ENCODE measurements at places on chromosomes 3 and 15. TPM values are rescaled to one million over a fixed set of nuclear protein-coding genes. Genes with fewer than 3 reads are reported as not detected.
A peak's percentile ranks its signal among the peaks of the same experiment; 100 is the strongest.

DNA sequence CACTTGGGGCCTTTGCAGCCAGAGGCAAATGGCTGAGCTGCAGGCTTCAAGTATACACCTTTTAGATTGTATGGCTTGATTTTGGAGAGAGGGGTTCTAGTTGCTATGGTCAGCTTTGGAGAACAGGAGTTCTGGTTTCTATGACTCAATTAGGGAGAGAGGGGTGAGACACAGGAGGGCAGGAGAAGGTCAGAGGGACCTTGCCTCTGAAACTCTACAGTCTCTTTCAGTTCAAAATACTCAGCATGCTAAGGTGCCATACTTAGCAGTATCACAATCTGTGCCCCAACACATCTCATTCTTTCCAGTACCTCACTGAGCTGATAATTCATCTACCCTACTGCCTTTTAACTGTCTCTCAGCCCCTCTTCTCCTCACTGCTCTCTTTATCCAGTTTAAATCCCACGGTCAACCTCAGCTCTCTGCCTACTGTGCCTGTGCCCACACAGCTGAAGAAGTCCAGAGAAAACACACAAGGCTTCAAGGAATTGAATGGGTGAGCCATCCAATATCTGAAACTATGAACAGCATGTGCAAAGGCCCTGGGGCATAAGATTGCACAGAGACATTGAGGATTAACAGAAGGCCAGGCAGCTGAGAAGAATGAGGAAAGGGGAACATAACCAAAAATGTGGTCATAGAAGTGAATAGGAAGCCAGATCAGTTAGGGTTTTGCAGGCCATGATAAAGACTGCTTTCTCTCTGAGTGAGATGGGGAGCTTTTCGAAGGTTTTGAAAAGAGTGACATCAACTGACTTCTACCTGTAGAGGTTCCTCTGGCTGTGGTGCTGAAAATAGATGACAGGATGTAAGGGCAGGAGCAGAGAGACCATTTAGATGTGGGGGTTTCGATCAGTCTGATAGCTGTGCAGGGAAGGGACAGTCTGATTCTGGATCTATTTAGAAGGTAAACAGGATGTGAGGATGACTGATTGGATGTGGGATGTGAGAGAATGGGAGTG is 54.5 kb upstream of the C3orf80 start:
- DNase-seq: no peak

DNA sequence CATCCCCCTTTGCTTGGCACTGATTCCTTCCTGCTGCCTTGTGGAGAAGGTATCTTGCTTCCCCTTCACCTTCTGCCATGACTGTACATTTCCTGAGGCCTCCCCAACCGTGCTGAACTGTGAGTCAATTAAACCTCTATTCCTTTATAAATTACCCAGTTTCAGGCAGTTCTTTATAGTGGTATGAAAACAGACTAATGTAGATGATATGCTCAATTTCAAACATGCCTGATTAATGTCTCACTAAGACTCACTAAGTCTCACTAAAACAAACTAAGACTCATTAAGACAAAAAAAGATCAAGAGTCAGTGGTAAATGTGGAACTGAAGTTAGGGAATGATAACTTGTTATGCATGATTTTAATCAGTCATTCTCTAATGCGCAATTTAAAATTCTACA is 606.6 kb downstream of the RBMS3 start:
- no peak for DNase-seq

DNA sequence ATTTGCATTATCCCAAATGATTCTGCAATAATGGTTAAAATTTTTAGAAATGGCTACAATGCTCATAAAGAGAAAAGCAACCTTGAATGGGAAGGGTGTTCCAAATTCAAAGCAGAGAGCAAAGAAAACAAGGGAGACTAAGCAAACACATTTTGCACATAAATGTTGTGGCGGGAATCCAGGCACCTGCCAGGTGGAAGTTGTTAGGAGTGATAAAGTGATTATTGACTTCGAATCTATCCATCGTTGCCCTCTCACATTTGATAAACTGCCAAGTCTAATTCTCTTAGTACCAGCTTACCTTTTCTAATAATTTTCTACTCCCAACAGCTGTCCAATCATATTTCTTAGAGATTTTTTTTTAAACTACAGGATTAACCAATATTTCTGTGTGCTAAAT is 244.5 kb downstream of the CACNA2D3 start:
- no peak for DNase-seq

DNA sequence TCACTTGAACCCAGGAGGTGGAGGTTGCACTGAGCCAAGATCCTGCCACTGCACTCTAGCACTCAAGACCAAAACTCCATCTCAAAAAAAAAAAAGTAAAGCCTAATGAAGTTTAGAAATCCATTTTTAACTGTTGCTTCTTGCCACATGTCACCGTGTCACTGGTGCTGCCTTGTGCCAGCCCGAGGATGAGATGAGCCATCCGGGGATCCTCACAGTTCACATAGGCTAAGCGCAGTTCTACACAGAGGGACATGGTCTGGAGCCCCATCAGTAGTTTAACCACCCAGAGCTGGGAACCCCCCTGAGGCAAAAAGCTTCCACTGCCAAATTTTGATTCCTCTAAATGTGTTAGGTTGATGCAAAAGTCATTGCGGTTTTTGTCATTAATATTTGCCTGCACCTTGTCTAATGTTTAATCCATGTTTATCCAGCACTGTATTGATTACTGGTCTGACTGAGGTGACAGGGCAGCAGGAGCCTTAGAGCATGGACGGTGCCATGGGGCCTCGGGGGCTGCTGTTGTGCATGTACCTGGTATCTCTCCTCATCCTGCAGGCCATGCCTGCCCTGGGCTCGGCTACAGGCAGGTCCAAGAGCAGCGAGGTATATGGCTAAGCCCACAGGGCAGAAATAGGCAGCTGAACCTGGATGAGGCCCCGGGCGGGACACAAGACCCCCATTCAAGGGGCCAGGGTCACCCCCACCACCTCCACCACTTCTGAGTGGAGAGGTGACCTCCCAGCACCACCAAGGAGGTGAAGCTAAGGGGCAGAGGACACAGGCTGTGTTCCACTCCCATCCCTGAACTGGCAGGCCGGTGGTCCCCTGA is at the start of gene ITIH1:
Gene ITIH1, plus strand, starts transcription at position 473 of the 832 bp plus-strand sequence. Its CDS starts 17 bp downstream, at position 490.
- no peak for DNase-seq

GRCh38 chr3:119609301-119609700 is 11.6 kb downstream of the PLA1A start:
- DNase-seq: no peak

Gene CYP11A1
- total RNA-seq: 0.30 TPM

Gene ALDH1A2
- total RNA-seq: 0.90 TPM

- no peak for DNase-seq
Measured at GRCh38 chr15:85777250-85778106, 17.2 kb downstream of the KLHL25 start.

Gene ITIH4
- 6.8 TPM for total RNA-seq

- DNase-seq: peak; percentile 42
Measured at GRCh38 chr3:44114142-44114541, 127.5 kb upstream of the TOPAZ1 start.

Gene CDCP1
- 1.1 TPM for total RNA-seq

Gene LEKR1
- 2.4 TPM for total RNA-seq

DNA sequence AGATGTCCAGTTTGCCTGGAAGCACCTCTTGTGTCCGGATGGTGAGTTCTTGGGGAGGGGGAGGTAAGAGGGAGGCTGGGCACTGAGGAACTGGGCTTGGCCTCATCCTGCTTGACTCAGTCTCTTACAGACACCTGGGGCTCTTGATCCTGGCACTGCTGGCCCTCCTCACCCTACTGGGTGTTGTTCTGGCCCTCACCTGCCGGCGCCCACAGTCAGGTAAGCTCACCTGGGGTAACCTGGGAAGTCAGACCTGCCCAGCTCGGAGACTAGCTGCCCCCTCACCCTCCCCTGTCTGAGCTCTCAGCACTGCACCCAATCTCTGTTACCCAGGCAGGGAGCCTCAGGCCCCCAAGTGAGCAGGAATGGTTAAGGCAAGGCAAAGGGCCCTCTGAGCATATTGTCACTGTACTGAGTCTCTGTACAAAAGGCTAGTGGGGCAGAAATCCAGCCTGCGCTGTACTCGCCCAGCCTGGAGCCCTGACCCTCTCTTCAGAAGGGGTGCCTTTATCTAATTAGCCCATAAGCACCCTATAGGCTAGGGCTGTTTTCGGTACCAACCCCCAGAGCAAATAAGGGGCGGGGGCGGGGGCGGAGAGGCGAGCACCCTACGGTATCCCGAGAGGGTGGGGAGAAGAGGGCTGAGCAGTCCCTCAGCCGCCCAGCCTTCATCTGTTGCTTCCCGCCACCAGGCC is 2.2 kb upstream of the IL17RC start:
- no peak for DNase-seq

Gene PTX3
- 0.25 TPM for total RNA-seq

DNA sequence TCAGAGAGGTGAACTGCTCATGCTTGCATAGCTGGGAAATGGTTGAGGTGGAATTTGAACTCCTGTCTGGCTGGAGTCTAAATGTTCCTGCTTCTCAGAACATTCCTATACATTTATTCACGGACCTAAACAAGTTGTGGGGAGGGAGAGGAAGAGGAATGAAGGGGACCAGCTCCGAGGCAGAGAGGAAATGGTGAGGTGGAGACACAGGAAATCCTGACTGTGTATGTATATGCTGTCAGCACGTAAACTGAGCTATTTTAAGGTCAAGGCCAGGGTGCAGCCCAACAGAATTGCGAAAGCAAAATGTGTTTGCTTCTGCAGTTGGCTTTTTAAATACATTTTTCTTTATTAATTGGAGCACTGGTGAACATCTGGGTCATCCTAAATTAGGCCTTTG is 74.1 kb upstream of the POMGNT2 start:
- DNase-seq: no peak

Gene TWF2
- total RNA-seq: 134 TPM

Gene SLC28A2
- total RNA-seq: not detected

DNA sequence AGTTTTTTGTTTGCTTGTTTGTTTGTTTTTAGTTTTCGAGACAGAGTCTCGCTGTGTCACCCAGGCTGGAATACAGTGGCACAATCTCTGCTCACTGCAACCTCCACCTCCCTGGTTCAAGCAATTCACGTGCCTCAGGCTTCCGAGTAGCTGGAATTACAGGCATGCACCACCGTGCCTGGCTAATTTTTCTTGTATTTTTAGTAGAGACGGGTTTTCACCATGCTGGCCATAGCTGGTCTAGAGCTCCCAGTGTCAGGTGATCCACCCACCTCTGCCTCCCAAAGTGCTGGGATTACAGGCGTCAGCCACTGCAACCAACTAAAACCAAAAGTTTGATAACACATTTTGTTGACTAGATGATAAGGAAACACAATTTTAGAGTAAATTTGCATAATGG is 372.7 kb downstream of the FGF12 start:
- no peak for DNase-seq

GRCh38 chr15:58065445-58066041 is at the start of gene ALDH1A2:
ALDH1A2 (minus strand) TSS chr15:58065711; CDS start chr15:58065650, 61 bp downstream.
- DNase-seq: peak; percentile 5

DNA sequence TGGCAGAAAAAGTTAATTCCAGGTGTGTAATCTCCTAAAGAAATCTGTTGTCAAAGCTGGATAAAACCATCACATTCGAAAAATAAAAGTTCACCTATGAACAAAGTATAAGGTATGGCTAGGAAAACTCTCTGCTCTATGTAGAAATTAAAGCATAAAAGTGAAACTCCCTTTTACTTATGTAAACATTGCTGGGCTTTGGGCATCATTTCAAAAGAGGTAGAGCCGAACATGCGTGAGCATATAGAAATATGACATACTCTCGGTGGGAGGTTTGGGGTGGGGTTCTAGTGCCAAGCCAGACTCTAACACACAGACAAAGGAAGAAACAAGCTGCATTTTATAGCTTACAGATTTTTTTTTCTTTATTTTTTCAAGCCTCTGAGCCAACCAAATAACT is 306.8 kb upstream of the ATP11B start:
- no peak for DNase-seq

DNA sequence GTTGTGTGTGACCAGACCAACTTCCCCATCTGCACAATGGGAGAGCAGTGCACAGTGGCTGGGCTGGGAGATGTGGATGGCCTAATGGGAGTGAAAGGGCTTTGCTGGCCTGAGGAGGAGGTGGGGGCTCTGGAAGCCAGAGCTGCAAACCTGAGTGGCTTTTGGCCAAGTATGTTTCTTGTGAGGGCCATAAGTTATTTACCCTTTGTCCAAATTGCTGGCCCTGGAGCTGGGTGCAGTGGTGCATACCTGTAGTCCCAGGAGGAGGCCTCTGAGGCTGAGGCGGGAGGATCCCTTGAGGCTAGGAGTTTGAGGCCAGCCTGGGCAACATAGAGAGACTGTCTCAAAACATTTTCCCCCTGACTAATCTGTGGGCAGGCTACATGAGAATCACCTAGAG is 129.1 kb downstream of the WNT7A start:
- DNase-seq: no peak

Gene ZNF80
- total RNA-seq: 0.82 TPM

DNA sequence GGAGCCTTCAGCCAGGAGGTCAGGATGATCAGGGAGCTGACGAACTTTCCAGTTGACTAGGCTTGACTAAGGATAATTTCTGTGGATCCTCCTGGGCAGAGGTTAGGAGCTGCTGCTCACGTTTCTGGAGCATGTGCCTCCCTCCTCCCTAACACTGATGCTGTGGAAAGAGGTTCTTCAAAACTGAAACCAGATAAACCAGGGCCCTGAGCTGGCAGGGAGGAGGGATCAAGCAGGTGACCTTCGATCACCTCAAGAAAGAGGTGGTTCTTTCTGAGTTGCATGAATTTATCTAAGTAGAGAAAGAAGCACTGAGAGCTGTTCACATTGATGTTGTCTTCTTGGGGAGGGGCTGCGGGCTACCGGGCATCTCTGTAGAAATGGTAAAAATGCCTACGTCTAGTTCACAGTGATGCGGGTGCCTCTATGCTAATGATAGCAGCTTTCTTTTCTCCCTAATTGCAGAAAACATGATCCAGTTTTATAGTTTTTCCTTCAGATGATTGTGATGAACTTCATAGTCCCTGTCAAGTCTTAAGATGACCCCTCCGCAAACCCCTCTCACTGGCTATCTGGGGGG is 332.7 kb upstream of the LRRFIP2 start:
- no peak for DNase-seq

GRCh38 chr3:101193957-101194356 is 126.4 kb downstream of the IMPG2 start:
- DNase-seq: no peak

Gene GOLGA8S
- not detected for total RNA-seq

DNA sequence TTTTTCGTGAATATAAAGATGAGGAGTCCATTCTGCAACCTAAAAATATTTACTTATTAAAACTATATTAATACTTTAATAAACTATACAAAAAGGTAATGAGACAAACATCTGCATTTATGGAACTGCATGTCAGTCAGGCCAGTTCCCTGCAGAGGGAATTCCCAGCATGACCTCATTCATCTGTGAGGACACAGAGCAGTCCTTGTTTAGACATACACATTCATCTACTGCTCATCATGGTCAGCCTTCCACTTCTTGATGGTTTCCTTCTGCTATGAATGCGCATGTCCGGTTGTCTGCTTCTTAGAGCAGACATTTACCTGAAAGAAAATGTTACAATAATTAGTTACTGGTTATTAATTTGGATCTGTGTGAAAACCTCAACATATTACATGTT is 3.3 kb upstream of the ACTR8 start:
- no peak for DNase-seq

DNA sequence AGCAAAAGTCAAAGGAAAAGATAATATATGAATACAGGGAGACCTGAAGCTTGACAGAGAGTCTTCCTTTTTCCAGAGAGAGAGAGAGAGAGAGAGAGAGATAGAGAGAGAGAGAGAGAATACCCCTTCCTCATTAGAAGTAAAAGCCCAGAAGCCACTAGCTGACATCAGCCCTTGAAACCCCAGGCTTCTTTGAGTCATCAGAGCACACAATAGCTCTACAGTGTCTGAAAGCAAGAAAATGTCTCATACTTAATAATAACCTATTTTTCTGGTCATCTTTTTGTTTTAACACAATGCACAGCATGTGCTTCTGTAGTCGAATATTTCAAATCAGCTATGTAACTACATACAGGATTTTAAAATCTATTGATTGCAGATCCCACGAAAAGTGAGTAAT is 109.2 kb upstream of the NANOGP8 start:
- DNase-seq: no peak
